H1 (cell line): ENCODE measurements at places on chromosomes 5 and 9. TPM values are rescaled to one million over a fixed set of nuclear protein-coding genes. Genes with fewer than 3 reads are reported as not detected.

The PCDHGC5 gene
- polyA plus RNA-seq: 0.41 and 0.66 TPM in 2 replicates

DNA sequence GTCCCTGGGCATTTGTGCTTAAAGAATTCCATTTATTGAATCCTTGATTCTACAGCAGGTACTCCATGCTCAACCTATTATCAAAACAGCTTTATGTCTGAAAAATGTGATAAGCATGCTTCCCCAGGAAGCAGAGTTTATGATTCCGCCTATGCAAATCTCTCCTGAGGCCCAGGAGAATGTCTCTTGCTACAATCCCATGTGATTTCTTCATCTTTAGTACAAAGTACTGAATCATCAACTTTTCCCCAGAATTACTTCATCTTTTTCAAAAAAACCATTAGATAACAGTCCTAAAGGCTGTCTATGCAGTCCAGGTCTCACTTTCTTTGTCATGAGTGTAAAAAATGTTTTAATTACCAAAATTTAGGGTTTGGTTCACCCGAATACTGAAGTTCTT lies 130.2 kb upstream of the ADAMTSL1 start:
- DNase-seq: no peak

DNA sequence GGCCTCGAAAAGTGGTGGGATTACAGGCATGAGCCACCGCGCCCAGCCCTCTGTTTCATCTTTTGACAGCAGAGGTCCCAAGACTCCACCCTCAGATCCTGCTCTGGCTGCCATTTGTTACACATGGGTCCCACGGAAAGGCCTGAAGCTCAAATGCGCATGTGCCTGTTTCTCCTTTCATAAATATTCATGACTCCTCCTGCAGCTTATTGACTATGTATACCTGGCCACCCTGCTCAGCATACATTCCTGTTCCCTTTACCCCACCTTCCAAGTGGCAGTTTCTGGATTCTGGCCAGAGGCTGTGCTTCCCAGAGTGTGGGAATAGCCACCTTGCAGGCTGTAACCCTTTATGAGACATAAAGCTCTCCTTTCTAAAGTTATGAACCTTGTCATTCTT lies 46.5 kb downstream of the AUH start:
- DNase-seq: no peak

DNA sequence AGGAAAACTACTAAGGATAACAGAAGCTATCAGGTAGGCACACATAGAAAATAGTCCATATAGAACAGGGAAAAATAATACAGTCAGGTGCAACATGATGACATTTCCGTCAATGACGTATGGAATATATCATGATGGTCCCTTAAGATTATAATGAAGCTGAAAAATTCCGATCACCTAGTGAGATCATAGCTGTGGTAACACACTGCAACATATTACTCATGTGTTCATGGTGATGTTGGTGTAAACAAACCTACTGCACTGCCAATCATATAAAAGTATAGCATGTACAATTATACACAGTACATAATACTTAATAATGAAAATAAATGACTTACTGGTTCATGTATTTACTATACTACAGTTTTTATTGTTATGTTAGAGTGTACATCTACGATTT lies 60.0 kb downstream of the MEGF9 start:
- DNase-seq: no peak

DNA sequence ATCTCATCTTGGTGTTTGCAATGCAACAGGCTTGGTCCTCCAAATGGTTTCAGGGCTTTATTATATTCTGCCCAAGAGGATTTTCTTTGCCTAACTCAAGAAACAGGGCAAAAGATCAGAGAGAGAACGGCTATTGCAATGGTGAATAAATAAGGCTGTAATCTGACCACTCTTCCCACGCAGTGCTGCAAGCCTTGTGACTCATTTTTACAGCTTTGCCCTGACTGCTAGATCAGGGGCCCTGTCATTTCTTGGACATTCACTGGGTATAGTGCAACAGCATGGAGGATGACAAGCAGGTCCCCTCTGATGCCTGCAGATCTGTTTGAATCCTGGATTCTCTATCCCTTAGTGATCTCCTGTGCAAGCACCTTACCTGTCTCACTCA lies 459.1 kb downstream of the EBF1 start:
- DNase-seq: no peak

DNA sequence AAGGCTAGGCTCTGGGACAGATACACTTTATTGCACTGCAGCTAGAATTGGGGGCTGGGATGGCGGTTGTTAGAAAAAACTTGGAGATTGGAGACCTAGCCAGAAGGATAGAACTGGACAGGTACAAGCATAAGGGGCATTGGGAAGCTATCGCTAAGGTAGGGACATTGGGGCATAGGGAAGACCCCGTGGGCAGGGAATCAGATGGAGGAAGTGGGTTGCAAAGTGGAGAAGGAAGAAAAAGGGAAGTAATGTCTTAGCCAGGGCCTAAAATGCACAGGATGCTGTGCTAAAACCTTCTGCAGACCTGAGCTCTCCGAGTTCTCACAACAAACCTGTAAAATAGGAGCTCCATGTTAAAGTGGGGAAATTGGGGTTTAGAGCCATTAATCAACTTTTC lies 178.2 kb downstream of the ZDHHC21 start:
- no peak for DNase-seq

DNA sequence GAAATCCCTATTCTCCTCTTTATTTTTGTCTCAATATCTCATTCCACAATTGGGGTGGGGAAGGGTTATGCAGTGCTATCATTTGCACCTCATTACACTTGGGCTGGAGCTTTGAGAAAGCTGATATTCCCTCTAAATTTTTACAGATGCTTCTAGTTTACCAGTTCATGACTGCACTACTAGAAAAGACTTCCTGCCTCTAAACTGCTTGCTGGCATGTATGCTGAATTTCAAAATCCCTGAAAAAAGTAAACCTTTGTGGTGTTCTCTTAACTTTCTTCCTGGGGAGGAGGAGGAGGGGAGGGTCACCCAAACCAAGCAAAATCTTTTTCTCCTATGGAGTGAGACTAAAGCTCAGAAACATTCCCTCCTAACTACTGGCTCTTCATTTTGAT lies 45.1 kb downstream of the BNC2 start:
- no peak for DNase-seq

DNA sequence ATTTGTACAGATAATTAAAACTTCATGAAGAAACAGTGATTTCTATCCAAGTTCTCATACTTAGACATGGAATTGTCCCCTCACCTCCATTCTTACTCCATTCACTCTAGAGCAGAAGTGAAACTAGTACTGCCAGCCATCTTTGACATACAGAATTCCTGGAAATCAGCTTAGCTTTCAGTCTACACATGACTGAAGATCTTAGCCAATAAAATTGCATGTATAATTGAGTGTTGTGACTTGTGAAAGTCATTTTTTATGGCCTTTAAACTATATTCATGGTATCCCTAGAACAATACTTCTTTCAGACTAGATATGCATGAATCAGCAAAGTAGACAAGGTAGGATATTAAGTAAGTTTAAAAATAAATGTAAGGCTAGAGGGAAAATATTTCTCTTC lies 705.2 kb upstream of the ZNF608 start:
- DNase-seq: no peak

GRCh38 chr5:34663771-34664496 lies 7.8 kb downstream of the RAI14 start:
- no peak for DNase-seq

DNA sequence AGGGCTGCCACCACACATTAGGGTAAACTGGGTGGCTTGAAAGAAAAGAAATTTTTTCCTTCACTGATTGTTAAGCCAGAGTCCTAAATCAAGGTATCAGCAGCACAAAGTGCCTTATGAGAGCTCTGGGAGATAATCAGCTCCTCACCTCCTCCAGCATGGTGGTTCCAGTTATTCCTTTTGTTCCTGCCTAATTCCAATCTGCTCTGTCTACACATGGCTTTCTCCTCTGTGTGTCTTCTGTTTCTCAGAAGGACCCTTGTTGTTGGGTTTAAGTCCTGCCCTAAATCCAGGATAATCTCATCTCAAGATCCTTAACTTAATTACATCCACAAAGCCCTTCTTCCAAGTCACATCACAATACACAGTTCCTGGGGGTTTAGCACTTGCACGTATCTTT lies 1352.0 kb upstream of the CDH9 start:
- DNase-seq: no peak

- DNase-seq: no peak
Measured at GRCh38 chr9:38036359-38037084, 32.5 kb downstream of the SHB start.

The PCDHGB6 gene
- polyA plus RNA-seq: 4.1 and 4.3 TPM in 2 replicates

DNA sequence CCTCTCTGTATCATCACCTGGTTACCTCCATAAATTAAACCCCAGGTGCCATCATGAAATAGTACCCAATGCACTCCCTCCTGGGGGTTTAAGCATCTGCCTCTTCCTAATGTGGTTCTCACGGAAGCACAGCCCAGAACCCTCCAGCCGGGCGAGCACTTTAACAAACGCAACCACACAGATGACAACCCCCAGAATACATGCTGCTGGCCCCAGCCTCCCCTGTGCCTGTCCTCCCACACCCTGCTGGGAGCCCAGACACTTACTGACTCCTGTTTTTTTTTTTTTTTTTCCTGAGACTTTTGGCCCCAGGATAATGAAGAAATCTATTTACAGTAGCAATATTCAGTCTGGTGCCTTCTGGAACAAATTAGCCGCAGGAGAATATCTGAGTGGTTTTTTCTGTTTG lies 50.0 kb upstream of the COL5A1 start:
- no peak for DNase-seq

DNA sequence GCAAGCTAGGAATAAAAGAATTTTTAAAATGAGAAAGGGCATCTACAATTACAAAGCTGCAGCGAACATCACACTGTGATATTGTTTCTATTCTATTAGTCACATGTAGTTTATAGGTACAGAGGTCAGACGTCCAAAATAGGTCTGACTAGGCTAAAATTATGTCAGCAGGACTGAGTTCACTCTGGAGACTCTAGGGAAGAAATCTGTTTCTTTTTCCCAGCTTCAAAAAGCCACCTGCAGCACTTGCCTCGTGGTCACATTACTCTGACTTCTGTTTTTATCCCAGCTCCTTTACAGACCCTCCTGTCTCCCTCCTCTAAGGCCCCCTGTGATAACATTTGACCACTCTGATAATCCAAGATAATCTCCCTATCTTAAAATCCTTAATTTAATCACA lies 5.1 kb upstream of the CKS2 start:
- no peak for DNase-seq

The POLE3 gene
- polyA plus RNA-seq: 52.2 and 77.3 TPM in 2 replicates

DNA sequence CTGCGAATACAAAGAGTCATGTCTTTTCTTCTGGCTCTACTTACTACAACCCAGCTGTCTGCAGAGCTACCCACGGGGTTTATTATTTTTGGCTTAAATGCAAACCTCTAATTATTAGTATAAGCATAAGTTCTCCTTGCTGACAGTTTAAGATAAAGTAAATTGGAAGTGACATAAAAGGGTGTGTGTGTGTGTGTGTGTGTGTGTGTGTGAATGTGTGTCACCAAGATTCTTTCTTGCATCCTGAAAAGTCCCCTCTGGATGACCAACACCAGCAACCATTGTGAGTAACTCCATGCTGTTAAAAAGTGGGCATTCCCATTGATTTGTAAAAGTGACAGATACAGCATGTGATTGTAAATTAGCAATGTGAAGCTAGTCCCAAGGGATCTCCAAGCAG lies 803.8 kb upstream of the ZNF608 start:
- DNase-seq: no peak

DNA sequence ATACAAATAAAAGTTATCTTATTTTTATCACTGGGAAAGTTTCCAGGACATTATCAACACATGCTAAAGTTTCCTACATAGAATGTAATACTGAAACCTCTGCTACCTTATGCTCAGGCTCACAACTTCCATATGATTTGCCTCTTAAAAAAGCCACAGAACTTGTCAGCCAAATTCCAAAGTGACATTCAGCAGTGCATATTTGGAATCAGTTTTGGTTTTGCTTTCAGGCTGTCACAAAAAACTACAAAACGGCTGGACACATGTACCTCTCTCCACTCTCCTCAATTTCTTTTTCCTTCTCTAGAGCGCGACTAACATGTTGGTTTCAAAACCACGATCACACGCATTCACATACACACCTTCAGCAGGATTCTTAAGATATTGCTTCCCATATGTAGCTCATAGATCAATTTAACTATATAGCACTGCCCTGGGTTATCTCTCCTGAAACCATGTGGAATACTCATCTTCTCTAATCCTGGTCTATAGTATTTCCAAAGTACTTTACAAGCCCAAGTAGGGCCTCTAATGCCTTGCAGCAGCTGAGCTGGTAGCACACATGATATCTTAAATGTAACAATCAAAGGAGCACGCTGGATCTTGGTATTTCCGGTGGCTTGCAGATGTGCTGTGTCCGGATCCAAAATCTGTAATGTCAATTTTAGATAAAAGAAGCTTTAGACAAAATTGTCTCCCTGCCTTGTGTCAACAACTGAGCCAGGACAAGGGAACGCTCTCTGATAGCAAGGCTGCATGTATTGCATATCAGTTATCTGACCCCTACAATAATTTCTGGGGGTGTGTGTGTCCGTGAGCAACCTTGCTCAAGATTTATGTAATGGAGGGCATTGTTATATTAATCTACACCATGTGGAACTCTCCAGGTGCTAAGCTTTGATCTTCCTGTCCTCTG lies 203.2 kb downstream of the DMRT2 start:
- no peak for DNase-seq

The WDR38 gene
- polyA plus RNA-seq: not detected in 2 replicates

GRCh38 chr9:132669319-132669697 lies 475 bp downstream of the DDX31 start:
- no peak for DNase-seq

DNA sequence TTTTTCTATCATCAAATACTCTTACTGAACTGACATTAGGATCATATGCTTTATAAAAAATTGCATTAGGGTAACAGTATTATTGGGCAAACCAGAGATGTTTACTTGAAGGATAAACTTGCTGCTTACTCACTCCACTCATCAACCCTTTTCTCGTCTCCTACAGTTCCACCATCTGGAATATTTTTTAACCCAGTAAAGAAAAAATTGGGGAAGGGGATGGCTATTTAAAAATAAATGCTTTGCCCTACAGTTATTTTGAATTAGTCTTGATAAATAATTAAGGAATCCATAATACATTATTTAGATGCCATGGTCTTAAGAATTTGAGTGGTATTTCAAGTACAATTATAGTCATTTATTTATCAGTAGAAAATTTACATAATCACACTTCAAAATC lies 225.8 kb downstream of the MEF2C start:
- no peak for DNase-seq

The LURAP1L gene
- 0.25 and 0.63 TPM in 2 replicates for polyA plus RNA-seq

The DMRT2 gene
- 0.24 and 0.29 TPM in 2 replicates for polyA plus RNA-seq

The PCDHGA8 gene
- polyA plus RNA-seq: 0.79 and 1.2 TPM in 2 replicates
